ENCODE measurements at places on chromosomes 3 and 15.

DNA sequence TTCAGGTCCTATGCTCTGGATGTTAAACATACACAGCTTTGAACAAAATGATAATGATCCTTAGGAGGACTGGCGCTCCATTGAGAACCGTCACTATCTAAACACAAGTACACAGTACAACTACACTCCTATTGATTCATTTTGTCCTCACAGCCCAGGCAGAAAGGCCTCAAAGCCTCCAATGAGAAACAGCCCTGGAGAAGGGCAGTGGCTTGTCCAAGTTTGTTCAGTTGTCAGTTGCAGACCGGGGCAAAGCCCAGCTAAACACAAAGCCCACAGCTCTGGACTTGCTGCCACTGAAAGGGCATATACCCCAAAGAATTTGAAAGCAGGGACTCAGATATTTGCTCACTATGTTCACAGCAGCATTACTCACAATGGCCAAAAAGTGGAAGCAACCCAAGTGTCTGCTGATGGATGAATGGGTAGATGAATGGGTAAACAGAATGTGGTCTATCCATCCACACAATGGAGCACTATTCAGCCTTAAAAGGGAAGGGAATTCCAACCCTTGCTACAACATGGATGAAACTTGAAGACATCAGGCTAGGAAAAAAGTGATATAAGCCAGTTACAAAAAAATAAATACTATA is 34.7 kb downstream of the NUP210 start:
- no peak for DNase-seq

- DNase-seq, result no peak
Observed at GRCh38 chr15:68175526-68175925, 29.6 kb downstream of the CALML4 start.

GRCh38 chr3:132135628-132136333 is 101.0 kb upstream of the CPNE4 start:
- no peak for DNase-seq

DNA sequence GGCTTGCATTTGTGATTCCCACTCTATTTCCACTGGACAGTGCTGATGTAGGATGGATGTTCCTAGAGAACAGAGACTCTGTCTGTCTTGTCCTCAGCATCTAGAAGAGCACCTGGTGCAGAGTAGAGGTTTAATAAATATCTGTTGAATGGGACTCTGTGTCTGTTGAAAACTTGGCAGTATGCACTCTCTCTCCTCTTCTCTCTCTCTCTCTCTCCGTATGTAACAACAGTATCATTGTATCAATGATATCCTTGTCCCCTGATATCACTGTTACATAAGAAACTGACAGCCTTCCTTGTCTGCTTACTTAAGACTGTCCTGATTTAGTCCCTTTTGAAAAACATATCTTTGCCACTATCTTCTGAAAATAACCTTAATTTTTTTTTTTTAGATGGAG is 24.3 kb upstream of the MGLL start:
- DNase-seq, result no peak

DNA sequence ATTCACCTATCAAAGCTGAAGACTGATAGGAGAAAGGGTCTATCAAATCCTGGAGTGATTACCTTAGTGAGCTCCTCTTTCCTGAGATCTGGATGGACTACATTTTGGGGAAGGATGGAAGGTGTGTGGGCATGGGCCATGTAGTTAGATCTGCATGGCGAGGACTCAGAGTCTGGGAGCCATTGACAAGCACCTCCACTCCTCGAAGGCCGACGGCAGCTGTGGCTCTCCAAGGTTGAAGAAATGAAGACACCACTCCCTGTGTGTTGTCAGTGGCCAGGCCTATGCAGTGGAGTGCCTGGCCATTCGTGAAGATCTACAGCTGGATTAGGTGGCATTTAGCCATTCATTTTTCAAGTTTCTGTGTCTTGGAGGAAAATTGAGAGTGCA is 509.2 kb downstream of the GABRG3 start:
- DNase-seq, result no peak

DNA sequence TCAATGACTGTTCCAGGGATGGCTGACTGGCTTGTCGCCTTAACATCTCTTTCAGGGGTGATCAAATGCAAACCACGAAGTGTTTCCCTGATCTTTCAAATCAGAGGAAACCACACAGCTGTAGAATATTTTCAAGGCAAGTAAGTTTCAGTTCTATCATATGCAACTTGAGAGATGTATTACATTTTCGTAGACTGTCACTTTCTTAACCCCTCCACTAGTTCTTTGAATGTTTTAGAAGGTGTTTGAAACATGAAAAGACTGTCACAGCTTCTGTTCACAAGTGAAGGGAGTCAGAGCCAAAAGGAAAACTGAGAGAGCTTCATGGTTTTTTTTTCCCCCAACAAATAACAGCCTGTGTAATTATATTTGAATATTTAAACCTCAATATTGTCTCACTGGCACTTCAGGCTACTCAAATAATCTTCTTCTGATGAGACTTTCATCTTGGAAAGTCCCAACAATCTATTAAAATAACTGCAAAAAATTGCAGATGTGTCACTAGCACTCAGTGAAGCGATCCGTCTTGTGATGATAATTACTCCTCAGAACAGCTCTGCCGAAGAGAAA is 25.9 kb upstream of the CAPN7 start:
- DNase-seq, result no peak

DNA sequence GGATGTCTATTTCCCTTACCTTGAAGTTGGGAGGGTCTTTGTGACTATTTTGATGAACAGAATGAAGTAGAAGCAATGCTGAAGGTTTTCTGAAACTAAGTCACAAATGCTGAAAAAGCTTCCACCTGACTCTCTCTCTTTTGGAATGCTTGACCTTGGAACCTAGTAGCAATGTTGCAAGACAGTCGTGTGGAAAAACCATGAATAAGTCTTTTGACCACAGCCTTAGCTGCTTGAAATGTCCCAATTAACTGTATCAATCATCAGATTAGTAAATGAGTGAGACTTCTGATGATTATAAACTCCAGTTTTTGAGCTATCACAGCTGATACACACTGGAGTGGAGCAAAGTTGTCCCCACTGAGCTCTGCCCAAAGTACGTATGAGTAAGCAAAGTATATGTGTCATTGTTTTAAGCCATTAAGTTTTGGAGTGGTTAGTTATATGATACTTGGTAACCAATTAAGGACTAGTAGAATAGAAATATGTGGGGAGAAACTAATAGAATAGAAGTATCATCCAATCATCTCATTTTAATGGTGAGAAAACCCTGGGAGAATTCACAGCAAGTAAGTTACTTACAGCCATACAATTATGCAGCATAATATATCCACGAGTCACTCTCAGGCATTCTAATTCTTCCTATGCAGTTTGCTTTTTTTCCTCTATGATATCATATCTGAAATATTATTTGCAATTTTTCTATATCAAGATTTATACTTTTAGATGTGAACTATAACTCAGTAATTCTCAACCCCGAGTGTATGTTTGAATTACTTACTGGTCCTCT is 1010.6 kb downstream of the ROBO2 start:
- no peak for DNase-seq

DNA sequence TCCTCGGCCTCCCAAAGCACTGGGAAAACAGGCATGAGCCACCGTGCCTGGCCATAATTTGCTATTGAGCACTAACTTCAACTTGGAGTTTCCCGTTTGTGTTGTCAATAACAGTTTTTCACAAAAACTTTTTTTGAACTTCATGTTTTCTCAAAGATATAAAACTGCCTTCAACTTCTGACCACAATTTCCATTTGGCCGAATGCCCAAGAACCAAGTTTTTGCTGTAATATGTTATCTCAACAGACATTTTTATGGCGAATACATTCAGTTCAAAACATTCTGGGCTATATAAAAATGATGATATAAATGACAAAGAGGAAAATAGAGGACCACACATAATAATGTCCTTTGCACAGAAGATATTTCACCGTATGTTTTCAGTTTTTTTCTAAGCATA is 56.4 kb downstream of the NEDD4 start:
- DNase-seq, result no peak

DNA sequence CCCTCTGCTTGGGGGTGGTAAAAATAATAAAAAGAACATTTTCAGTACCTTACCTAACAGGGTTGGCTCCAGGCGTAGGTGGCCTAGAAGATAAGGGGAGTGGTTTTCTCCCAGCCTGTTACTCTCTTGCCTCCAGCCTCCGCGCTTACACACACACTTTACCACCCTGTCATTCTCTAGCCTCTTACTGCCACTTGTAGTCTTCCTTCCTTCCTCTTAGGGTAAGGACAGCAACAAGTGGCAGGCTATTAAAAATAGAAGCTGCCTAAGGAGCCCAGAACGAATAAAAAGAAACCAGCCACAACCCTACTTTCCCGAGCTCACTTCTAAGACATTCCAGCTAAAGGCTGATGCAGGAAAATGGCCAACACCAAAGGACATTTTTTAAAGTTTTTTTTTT is 9.6 kb upstream of the LIPH start:
- DNase-seq, result no peak

- DNase-seq, result no peak
Observed at GRCh38 chr3:59885899-59886400, 836.1 kb upstream of the CFAP20DC start.

- no peak for DNase-seq
Observed at GRCh38 chr15:80404057-80404760, at the start of gene ARNT2. Gene ARNT2, plus strand, starts transcription at chr15:80404382. Its CDS starts 134 bp downstream, at chr15:80404516.

- no peak for DNase-seq
Observed at GRCh38 chr3:129606636-129607390, at the start of gene PLXND1. Gene PLXND1, minus strand, starts transcription at chr3:129606676. Its CDS starts 37 bp downstream, at chr3:129606639.

GRCh38 chr3:111857474-111857873 is 1.6 kb upstream of the PHLDB2 start:
- no peak for DNase-seq

DNA sequence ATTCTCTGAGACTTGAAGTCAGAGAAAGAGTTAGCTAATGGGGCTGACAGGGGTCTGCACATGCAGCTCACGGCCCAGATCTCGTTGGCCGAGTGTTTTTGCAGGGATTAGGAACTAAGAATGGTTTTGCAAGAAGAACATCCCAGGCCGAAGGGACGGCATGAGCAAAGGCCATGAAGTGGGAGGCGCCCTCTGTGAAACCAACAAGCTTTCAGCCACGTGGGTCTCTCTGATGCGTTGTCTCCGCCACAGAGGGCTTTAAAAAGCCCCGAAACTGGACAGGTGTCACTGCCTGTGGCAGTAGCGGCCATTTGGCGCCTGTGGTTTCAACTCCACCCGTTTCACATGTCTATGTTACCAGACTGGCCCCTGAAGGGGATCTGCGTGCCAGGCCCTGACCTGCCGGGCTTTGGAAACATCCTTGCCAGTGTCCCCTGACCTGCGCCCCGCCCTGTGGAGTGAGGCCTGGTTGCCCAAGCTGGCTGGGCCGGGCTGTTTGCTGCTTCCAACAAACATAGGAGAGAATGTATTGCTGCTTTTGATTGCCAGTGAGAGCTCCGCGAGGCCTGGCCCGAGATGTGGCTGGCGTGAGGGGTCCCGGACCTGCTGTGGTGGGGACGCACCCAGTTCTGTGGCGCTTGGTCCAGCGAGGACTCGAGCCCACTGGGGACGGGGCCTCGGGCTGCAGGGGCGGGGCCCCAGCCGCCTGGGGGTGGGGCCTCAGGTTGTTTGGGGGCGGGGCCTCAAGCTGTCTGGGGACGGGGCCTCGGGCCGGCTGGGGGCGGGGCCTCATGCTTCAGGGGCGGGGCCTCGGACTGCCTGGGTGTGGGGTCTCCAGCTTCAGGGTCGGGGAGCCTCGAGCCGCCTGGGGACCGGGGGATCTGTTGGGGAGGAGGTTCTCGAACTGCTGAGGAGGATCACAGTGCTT is 30.4 kb downstream of the GOLGA6L2 start:
- DNase-seq, result no peak

GRCh38 chr3:140081887-140082286 is 146.9 kb downstream of the CLSTN2 start:
- no peak for DNase-seq

DNA sequence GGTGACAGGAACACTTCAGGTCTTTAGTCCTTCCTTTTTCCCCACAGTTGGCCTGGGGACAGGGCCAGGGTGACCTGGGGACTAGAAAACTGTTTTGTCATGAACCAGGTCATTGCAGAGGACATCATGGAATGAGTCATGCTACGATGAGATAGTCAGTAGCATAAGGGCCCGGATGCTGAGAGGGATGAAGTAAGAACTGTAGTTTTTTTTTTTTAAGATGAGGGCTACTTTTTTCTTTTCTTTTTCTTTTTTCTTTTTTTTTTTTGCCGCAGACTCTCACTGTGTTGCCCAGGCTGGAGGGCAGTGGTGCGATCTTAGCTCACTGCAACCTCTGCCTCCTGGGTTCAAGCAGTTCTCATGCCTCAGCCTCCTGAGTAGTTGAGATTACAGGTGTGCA is 8.0 kb downstream of the MAP2K5 start:
- DNase-seq, result no peak

- no peak for DNase-seq
Observed at GRCh38 chr3:188021502-188022040, 132.4 kb upstream of the LPP start.

DNA sequence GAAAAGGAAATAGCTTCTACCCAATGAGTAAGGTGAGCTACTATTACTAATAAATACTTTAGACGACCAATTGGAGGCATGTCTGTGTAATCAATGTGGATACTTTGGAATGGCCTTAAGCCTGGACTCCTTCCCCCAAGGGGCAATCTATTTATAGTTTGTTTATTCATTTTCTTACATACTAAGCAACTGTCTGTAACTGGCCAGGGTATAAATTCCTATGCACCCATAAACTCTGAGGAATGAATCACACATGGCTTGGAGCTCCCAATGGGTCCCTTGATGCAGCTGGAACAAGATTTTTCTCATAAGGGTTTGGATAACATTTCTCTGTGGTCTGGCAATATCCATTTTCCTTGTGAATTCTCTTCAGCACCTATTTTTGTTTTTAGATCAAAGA is 506.8 kb downstream of the EDEM1 start:
- DNase-seq, result no peak

DNA sequence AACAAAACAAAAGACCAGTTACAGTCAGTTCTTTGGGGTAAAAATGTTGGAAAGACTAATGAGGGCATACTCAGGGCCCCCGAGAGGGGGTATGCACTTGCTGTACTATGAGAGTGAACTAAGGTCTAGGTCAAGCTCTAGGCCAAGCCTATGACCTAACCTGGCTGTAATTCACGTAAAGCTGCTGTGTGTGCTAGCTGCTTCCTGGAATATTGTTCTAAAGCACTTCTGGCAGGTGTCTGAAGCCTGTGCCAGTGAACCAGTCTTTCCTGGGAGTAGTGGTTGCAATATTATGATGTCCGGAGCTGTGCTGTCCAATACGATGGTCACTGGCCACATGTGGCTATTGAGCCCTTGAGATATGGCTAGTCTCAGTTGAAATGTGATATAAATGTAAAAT is 13.1 kb upstream of the CX3CR1 start:
- no peak for DNase-seq

DNA sequence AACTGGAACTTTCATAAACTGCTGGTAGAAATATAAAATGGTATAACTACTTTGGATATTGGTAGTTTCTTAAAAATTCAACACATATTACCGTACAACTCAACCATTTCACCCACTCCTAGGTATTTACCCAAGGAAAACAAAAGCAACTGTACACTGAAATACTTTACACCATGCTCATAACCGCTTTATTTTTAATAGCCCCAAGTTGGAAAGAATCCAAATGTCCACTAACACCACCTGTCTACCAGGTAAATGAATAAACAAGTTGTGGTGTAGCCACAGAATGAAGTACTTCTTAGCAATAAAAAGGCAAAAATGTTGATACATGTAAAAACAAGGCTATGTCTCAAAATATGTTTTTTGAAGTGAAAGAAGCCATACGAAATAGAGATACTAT is 215.9 kb upstream of the PEX5L start:
- no peak for DNase-seq
